ENCODE measurements at places on chromosomes 1 and 21.

DNA sequence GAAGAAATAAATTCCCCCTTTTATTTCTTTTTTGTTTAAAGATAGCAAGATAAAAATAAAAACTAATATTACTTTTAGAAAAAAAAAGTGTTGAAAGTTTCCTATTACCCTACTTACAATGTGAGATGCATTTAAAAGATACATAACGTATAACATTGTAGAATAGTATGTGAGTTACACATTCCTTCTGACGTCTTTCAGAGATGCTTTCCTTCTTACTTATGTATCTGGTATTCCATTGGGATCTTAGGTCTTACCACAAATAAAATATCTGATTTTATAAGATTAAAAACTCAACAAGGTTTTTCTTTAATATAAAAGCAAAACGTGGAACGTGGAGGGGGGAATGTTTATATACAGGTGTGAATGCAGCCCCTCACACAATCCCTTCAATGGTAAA is 147.2 kb upstream of the ETS2 start:
- DNase-seq: no peak

GRCh38 chr1:18893120-18893519 is 9.2 kb downstream of the ALDH4A1 start:
- no peak for DNase-seq

GRCh38 chr1:92909321-92909720 is 51.9 kb downstream of the DIPK1A start:
- no peak for DNase-seq

DNA sequence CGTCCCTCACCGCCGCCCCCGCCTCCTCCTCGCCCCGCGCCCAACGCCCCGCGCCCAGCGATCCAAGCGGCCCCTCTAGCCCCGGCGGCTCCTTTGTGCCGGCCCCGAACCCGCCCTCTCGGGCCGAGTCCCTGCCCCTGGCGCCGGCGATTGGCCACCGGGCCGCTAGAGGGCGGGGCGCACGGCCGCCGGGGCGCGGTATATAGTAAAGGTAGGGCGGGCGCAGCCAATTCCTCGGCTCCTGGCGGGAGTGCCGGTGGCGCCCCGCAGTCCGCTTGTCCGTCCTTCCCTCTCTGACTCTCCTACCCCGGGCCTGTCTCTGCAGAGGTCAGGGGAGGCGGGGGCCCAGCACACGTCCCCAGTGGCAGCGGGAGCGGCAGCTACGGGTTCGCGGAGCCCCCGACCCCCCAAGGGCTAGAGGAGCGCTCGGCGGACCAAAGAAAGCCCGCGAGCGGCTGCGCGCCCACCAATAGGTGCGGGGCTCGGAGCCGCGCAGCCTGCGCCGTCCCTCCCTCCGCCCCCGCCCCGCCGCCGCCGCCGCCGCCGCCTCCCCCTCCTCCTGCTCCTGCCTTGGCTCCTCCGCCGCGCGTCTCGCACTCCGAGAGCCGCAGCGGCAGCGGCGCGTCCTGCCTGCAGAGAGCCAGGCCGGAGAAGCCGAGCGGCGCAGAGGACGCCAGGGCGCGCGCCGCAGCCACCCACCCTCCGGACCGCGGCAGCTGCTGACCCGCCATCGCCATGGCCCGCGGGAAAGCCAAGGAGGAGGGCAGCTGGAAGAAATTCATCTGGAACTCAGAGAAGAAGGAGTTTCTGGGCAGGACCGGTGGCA is at the start of gene ATP1B1:
ATP1B1 (plus strand) TSS at position 596 of the 826 bp plus-strand sequence; CDS start at position 736, 140 bp downstream.
- peak; percentile 54 for DNase-seq

GRCh38 chr1:55034476-55035133 is 4.7 kb upstream of the PCSK9 start:
- DNase-seq: no peak

Data from stimulated activated CD4-positive, alpha-beta T cell treated with anti-CD3 and anti-CD28 coated beads, Interleukin-15, amount 100 ng/mL, for 48 hours (primary cell).